ENCODE measurements at places on chromosomes 6 and 20. TPM values are rescaled to one million over a fixed set of nuclear protein-coding genes. Genes with fewer than 3 reads are reported as not detected.

GRCh38 chr6:111837641-111838500, 35.4 kb downstream of the FYN start:
- DNase-seq = no peak

GRCh38 chr20:44678242-44678641, 26.7 kb upstream of the ADA start:
- no peak for DNase-seq

DNA sequence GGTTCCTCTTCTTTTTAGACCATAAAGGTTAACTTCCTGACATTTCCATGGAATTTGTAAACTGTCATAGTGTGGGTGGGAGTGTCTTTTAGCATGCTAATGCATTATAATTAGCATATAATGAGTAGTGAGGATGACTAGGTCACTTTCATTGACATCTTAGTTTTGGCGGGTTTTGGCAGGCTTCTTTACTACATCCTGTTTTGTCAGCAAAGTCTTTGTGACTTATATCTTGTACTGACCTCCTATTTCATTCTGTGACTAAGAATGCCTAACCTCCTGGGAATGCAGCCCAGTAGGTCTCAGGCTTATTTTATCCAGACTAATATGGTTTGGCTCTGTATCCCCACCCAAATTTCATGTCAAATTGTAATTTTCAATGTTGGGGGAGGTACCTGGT, 149.6 kb upstream of the SYNCRIP start:
- DNase-seq = no peak

- no peak for DNase-seq
Observed at GRCh38 chr6:52787917-52788316, 15.7 kb downstream of the GSTA1 start.

The SLC17A3 gene
- 5.6 TPM for total RNA-seq

The SMPD2 gene
- 17.0 TPM for total RNA-seq

DNA sequence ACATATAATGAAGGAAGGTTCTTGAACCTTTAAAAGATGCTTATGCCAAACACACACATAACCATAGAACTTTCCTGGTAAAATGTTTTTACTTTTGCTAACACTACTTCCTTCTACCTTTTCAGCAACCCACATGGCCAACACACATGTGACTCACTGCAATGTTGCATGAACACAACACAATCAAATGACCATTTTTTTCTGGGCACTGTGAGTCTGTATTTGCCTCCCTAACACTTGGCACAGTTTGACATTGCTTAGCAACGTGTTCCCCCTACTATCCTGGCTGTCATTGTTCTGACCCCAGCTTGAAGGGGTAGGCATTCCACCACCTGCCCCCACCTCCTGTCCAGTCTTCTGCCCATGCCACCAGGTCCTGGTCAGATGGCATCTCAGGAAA, 204.8 kb upstream of the PRND start:
- peak; percentile 60 for DNase-seq

DNA sequence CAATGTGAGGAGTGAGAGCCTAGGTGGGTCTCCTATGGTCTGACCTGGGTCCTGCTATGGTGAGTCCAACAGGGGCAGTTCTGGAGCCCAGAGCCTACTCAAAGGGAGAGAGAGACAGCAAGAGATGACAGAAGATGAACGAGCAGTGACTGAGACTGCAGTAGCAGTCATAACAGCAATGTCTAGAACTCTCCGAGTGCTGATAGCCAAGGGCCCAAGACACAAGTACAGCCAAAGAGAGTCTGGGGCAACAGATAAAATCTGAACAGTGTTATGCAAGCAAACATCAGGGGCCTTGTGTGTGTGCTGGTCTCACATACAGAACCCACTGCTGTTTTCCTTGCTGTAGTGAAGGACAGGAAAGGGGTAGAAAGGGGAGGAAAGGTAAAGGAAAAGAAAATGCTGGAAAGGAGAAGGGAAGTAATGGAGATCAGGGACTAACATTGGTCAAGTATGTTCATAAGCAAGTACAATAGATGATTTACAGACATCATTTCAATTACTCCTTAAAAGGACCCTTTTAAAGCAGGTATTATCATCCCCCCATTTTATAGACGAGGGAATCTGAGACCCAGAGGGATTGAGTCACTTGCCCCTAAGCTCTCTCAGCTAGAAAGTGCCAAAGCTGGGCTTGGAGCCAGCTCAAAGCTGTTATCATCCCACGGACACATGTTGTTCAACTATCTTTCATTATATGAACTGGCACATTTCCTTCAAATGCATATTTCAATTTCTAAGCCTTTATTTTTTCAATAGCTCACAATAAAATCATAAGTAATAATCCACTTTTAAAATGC, 182.3 kb upstream of the RAB32 start:
- no peak for DNase-seq

The SLC25A27 gene
- 15.3 TPM for total RNA-seq

- no peak for DNase-seq
Observed at GRCh38 chr6:21664314-21665109, 71.0 kb downstream of the SOX4 start.

DNA sequence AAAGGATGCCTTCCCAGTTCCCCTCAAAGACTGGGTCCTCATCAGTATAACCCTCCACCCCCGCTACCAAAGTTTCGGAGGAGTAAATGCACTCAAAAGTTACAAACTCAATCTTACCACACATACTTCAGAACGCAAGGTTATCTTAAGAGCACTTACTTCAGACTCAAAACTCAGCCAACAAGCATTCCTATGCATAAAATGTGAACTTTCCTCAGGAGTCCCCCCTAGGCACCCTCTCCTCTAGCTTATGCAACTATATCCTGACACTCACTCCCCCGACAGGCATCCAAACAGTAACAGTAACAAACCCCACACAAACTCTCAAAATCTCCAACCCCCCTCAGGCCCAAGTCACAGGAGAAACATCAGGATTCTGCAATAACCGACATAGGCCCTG, 11.1 kb upstream of the ADTRP start:
- DNase-seq = no peak

DNA sequence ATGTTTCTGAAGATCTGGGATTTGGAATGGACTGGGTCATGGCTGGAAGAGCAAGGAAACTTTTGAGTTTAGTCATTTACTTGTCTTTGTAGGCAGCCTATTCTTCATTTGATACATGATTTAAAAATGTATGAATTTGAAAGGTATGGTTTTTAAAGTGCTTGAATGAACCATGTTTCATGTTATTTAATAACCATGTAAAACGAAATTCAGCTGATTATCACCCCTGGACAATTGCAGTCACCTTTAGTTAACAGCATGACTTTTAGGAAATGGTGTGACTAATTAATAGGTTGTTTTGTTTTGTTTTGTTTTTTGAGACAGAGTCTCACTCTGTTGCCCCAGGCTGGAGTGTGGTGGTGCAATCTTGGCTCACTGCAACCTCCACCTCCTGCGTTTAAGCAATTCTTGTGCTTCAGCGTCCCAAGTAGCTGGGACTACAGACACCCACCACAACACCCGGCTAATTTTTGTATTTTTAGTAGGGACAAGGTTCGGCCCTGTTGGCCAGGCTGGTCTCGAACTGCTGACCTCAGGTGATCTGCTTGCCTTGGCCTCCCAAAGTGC, 2.1 kb downstream of the STX11 start:
- DNase-seq = peak; percentile 46

GRCh38 chr6:137522831-137523230, 28.6 kb upstream of the OLIG3 start:
- peak; percentile 31 for DNase-seq

GRCh38 chr6:82862543-82862942, 203.1 kb downstream of the UBE3D start:
- peak; percentile 98 for DNase-seq

- DNase-seq = no peak
Observed at GRCh38 chr20:11728937-11729336, 188.8 kb upstream of the BTBD3 start.

DNA sequence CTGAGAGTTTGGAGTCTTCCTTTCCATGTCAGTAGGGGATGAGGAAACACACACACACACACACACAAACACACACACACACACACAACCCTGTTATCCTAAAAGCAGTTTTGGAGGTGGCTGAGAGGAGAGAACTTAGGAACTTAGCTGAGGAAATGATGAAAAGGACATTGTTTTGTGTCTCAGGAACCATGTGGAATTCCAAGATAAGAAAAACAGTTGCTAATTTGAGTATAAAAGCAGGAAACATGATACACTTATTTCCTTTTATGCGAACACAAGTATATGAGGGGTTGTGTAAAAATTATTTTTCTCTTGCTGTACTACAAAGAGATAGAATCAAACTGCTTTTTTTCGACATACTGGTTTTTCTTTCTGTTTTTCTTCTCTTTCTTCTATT, at the start of gene MYCT1:
TSS of gene MYCT1 (plus strand) at position 264 of the 400 bp plus-strand sequence. CDS start at position 270, 6 bp downstream.
- no peak for DNase-seq

GRCh38 chr6:166620478-166621113, 6.5 kb downstream of the RPS6KA2 start:
- no peak for DNase-seq

- no peak for DNase-seq
Observed at GRCh38 chr20:51526106-51526470, 16.4 kb downstream of the NFATC2 start.

- DNase-seq = no peak
Observed at GRCh38 chr20:22576733-22577514, 7.4 kb downstream of the FOXA2 start.

GRCh38 chr6:113122060-113122459, 735.1 kb upstream of the MARCKS start:
- DNase-seq = peak; percentile 99

- peak; percentile 26 for DNase-seq
Observed at GRCh38 chr6:43910638-43911353, 140.8 kb downstream of the VEGFA start.

DNA sequence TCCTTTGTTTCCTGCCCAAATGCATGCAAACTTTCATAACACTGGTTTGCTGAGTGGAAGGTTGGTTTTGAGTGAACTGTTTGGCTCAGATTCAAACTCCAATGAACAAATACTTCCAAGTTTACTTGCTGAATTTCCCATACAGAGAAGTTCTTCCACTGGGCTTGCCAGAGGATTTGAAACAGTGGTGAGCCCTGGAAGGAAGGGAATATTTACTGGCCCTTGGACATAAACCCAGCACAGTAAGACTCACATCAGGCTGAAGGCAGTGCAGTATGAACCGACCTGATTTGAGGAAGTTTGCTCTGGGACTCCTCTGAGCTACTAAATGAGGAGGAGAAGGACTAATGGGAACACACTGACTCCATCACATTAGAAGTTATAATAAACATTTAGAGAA, 3.8 kb downstream of the TRAF3IP2 start:
- DNase-seq = peak; percentile 74

The DUSP15 gene
- not detected for total RNA-seq

DNA sequence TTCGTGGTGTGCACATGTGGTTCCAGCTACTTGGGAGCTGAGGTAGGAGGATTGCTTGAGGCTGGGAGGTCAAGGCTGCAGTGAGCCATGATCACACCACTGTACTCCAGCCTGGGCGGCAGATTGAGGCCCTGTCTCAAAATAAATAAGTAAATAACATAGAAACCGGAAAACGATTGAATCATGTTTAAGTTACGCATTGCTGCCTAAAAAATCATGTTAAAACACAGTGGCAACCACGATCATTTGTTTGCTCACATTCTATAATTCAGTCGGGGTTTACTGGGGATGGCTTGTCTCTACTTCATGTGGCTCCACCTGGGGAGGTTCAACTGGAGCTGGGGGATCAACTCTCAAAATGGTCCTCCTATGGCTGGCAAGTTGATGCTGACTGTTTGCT, 8.2 kb upstream of the CDKN1A start:
- DNase-seq = no peak

The NECAB3 gene
- total RNA-seq = 29.8 TPM

The ENPP3 gene
- 0.65 TPM for total RNA-seq

DNA sequence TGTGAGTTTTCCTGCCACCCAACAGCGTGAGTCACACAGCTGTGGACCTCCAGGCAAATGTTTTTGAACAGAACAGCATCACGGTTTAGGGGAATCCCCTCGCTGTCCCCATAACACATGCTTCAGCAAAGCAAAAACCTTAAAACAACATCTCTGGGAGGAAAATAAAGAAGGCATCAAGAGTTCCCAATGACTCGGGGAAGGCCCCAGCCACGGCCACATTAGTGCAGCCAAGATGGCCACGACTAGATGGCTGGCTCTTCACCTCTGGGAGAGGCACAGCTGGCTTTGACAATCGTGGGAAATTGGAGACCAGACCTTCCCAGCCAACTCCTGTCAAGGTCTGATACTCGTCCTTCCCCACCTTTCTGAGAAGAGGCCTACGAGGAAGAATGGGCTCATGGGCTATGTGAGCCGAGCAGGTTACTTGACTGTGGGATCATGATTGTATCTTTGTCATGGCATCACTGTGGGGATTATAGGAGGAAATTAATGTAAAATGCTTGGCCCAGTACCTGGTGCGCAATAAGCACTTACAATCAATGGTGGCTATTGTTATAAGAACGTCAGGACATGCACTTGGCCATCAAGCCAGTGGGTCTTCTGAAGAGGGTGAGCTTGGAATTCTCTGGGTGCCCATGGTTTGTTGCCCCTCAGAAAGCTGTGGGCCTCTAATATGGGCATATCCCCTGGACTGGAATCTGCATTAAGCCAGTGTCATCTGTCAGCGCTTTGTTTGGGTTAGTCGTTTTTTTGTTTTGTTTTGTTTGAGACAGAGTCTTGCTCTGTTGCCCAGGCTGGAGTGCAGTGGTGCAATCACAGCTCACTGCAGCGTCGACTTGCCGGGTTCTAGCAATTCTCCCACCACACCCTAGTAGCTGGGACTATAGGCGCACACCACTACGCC, 43.6 kb downstream of the FGD2 start:
- DNase-seq = peak; percentile 92

The OXT gene
- not detected for total RNA-seq

DNA sequence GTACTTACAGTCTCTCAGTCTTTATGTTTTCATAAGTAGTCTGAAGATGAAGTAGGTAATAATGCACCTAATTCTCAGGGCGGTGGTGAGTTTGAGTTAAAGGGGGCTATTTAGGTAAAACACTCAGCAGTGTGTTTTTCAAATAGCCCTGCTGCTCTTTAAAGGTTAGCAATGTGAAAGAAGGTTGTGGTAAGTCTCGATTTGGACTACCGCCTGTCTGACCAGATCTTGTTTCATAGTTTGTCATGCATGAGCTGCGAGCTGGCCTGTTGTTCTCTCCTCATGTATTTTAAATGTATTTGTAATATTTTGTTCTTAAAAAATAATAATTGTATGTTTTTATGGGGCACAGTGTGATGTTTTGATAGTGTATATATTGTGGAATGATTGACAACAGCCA, 340.2 kb downstream of the DHX35 start:
- DNase-seq = no peak

GRCh38 chr6:85569323-85569722, 24.3 kb downstream of the SNX14 start:
- peak; percentile 52 for DNase-seq

DNA sequence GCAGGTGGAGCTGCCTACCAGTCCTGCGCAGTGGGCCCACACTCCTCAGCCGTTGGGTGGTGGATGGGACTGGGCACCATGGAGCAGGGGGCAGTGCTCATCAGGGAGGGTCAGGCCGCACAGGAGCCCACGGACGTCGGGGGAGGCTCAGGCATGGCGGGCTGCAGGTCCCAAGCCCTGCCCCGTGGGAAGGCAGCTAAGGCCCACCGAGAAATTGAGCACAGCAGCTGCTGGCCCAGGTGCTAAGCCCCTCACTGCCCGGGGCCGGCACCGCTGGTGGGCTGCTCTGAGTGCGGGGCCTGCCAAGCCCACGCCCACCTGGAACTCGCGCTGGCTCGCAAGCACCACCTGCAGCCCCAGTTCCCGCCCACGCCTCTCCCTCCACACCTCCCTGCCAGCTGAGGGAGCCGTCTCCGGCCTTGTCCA, 30.2 kb upstream of the ID4 start:
- DNase-seq = no peak

GRCh38 chr6:43950051-43950605, 177.1 kb downstream of the MRPL14 start:
- no peak for DNase-seq
